ENCODE measurements at places on chromosomes 2 and 18. TPM values are rescaled to one million over a fixed set of nuclear protein-coding genes. Genes with fewer than 3 reads are reported as not detected.

Gene TSHZ1
- 30.6 TPM for total RNA-seq

DNA sequence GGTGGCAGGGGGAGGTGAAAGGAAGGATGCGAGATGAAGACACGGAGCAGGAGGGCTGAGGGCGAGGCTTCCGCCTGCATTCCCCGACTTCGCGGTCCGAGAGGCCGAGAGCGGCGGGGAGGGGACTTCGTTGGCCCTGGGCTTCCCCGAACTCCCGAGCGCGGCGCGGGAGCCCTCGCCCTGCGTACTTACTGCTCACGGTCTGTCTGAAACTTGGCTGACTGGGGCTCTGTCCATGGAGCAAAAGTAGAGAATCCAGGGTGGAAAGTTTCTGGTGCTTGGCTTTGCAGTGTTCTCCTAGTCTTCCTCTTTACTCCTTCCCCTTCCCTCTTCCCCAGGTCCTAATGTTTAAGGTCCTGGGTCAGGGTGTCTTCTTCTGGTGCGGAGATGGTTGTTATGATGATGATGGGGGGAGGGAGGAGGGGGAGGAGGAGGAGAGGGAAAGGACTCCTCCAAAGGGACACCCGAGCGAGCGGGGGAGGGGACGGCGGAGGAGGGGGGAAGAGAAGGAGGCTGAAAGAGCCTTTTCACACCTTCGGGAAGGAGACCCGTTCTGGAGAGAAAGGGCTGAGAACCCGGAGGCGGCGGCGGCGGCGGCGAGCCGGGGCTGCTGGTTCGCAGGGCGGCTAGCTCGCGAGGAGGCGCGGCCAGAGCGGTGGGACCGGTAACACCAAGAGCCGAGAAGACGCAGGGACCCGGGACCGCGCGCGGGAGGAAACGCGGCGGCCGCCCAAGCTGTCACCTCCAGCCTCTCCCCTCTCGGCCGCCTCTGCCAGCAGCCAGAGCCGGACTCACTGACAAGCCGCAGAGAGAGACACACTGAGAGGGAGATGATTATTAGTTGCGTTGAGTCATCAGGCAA is at the start of gene SATB2:
Gene SATB2, minus strand, starts transcription at position 793 of the 862 bp plus-strand sequence. CDS start 1,902 bp downstream, outside the sequence.
- peak; percentile 59 for DNase-seq

- DNase-seq, result no peak
Observed at GRCh38 chr2:43097644-43098408, 128.6 kb downstream of the ZFP36L2 start.

DNA sequence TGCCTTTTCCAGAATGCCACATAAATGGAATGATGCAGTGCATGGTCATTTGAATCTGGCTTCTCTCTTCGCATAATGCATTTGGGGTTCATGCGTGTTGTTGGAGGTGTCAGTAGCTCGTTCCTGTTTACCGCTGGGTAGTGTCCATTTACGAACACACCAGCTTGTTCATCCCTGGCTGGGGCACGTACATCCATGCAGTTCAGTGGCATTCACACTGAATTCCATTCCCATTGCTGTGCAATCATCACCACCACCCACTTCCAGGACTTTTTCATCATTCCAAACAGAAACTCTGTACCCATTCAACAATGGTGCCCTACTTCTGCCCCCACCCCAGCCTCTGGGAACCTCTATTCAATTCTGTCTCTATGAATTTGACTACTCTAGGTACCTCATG is 14.7 kb upstream of the CIDEA start:
- no peak for DNase-seq

Gene ACMSD
- 1.2 TPM for total RNA-seq

- no peak for DNase-seq
Observed at GRCh38 chr2:104909317-104909716, 55.4 kb downstream of the POU3F3 start.

DNA sequence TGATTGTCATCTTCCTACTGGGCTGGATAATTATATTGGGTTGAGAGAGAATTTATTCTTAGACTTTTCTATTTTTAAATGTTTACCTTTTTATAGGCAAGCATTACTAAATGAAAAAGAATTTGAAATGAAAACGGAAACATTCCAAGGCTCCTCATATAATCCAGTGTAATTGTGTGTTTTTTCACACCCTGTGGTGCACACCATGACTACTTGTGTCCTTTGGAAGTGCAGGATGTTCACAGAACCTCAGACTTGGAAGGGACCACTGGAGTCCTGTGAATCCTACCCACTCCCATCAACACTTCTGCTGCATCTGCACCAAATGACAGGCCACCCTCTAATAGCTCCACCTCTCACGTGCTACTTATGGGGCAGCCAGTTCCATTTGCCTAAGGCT is 48.0 kb downstream of the NAT8 start:
- no peak for DNase-seq

DNA sequence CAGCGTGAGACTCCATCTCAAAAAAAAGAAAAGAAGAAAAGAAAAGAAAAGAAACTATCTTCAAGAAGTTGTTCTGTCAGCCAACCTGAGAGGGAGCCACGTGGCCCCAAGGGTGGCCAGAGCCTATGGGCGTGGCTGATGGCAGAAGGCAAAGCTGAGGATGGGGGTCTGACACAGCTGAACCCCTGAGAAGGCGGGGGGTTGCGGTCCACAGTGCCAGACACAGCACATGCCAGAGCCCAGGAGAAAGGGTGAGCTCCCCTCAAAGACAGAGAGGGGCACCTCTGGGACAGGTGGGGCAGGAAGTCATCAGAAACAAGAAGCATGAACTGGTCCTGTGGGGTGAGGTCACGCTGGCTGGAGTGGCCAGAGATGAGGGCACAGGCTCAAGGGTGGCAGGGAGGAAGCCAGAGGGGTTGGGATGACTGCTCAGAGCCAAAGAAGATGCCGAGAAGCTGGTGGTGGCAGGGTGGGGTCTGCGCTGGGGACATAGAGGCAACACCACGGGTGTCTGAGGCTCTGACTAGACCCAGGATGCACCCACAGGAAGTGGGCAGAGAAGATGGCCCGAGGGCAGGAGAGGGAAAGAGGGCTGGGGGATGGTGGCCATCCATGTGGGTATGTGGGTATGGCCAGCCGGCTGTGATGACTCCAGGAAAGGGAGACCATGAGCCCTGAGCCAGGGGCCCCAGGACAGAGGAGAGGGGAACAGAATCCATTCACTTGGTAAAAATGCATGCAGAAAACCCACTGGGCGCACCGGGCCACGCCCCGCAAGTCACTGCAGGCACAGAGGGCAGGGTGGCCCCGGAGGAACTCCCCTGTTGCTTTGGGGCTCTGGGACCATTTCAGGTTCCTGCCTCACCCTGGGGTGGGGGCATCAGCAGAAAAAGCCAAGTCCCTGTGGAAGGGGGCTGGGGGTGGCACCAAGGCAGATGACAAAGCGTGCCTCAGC is 8.4 kb downstream of the KIF1A start:
- DNase-seq, result peak; percentile 34

- DNase-seq, result no peak
Observed at GRCh38 chr18:73023975-73024374, 156.2 kb upstream of the NETO1 start.

Gene PDE1A
- total RNA-seq, result 2.8 TPM

Gene CHRNG
- not detected for total RNA-seq

Gene TMEM247
- not detected for total RNA-seq

DNA sequence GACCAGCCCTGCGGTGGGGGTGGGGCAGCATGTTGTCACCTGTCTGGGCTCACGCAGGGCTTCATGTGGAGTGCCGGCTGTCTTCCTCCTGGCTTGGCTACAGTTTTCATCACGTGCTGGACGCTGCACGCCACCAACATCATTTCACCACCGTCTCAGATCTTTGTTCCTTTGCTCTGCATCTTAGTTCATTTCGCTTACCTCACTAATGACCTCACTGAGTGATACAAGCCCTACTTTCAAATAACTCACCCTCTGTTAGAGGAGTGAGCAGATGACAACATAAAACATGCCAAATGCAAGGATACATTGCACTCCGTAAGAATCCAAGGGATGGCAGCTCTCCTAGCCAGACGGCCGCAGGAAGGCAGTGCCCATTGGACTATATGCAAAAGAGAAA is 527.5 kb downstream of the GALR1 start:
- no peak for DNase-seq

GRCh38 chr18:35122586-35123224 is 81.5 kb downstream of the MAPRE2 start:
- no peak for DNase-seq
